ENCODE measurements at places on chromosomes 12 and 14.

GRCh38 chr14:82710267-82710841, 1176.7 kb upstream of the SEL1L start:
- no peak for DNase-seq

DNA sequence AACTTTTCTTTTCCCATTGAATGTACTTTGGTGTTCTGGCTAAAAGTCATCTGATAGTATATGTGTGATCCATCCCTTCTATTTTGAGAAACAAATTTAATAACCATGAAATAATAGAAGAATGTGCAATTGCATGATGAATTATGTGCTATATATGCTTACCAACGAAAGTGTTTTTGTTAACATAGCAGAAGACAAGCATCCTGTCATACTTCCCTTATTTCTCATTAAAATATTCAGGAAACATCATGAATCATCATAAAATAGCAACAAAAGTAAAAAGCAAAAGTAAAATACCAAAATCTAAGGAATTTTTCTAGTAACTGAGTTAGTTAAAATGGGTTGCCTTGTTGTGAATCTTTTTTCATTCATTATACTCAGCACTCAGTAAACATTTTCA, 409.0 kb upstream of the PDE3A start:
- DNase-seq = no peak

- no peak for DNase-seq
Measured at GRCh38 chr12:113372371-113372770, 14.0 kb downstream of the PLBD2 start.

DNA sequence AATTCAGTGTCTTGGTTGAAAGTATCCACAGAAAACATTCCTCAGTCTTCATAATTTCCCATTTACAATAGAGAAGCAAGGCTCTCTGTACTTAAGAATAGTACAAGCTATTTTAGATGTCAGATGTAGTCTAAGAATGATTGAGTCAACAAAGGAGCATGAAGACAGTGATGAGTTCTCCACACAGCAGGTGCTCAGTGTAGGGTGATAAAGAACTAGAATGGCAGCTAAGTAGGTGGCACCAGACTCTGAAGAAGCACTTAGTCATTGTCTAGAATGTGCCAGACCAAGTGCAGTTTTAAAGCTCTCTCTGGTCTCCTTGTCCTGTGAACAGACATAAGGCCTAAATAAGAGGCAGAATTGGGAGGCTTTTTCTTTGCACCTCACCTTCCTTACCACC, 504.6 kb downstream of the NRXN3 start:
- no peak for DNase-seq

- DNase-seq = no peak
Measured at GRCh38 chr12:88419794-88420193, 160.5 kb downstream of the KITLG start.

- DNase-seq = no peak
Measured at GRCh38 chr12:56038022-56038655, 3.6 kb upstream of the RPS26 start.

- no peak for DNase-seq
Measured at GRCh38 chr12:122282061-122282460, 15.8 kb upstream of the VPS33A start.

DNA sequence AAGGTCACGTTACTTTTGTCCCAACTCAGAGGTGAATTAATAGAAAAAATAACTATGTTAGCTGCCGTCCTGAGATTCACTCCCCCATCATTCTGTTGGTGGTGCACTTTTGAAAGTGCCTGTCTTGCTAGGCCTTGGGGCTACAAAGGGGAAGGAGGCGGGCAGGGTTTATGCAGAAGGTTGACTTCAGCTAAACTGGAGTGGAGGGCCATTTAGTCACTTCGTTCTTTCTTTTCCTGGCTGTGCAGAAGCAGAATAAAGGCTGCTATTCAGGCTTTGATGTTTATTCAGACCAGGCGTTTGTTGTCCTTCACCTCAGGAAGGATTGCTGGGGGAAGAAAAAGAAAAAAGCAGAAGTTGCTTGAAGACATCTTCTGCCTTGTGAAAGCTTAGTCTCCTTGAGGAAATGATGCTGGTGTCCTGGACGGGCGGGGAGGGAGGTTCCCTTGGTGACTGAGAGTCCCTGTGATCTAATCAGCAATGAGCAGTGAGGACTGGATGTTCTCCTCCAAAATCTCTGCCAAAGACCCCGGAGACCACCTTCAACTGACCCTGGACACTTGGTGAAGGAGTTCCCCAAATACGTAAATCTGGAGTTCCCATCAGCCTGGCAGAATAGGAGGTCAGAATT, 4.0 kb downstream of the GLT1D1 start:
- no peak for DNase-seq

Data from cortex of kidney (tissue), 1 donor.